ENCODE measurements at places on chromosomes 16 and 17.

DNA sequence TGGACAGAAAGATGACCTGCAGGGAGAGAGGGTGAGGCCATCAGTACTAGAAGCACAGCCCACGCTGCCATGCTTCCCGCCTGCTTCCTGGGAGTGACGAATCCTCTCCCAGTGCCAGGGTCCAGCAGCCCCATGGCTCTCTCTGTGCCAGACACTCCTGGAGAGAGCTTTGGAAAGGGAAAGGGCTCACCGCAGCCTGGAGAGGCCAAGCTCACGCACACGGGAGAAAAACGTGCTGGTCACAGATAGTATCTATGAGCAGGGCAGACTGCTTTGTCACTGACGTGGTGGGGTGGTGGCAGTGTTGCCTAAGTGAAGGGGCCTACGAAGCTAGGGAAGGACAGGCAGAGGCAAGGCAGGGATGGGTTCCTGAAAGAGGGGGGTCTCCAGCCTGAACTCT lies 5.4 kb downstream of the WBP2 start:
- no peak for DNase-seq

GRCh38 chr17:45855691-45856336 lies 11.1 kb downstream of the SPPL2C start:
- DNase-seq, result no peak

DNA sequence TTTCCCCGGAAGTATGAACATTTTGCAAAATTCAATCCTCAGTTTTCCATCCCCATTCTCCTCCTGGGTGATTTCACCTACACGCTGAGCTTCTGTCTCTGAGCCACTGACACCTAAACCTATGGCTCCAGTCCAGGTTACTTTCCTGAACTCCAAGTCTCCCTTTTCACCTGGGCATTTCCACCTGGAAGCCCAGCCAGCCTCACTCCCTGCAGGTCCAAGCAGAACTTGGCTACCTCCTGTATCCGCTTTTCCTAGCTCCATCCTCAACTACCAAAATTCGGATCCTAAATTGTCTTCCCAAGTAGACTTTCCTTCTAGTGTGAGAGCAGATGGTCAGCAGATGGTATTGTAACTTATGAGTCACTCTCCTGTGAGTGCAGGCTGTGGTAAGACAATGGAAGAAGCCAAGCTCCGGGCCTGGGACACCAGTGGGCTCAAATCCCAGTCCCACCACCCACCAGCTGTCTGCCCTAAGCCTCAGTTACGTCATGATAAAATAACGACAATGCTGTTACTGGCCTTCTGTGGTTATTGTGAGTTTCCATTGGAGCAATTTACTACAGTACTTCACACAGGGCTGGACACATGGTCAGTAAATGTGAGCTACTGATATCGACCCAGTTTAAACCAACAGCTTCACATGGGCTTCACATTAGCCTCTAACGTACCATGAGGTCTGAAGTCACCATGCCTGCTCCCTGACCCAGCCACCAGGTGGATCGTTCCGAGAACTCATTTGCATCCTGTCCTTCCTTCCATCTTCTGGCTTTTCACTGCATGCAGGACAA lies 33.3 kb downstream of the PECAM1 start:
- no peak for DNase-seq

GRCh38 chr17:2784864-2785263 lies 11.4 kb upstream of the RAP1GAP2 start:
- no peak for DNase-seq

- no peak for DNase-seq
Measured at GRCh38 chr17:13107676-13108235, 89.9 kb upstream of the ELAC2 start.

- DNase-seq, result no peak
Measured at GRCh38 chr17:70086516-70086915, 11.5 kb downstream of the KCNJ16 start.

- no peak for DNase-seq
Measured at GRCh38 chr16:54504372-54504771, 217.8 kb upstream of the IRX3 start.

GRCh38 chr17:38914741-38915638 lies 10.4 kb upstream of the LASP1NB start:
- no peak for DNase-seq

- no peak for DNase-seq
Measured at GRCh38 chr16:27776556-27777225, 226.7 kb downstream of the KATNIP start.

GRCh38 chr17:76635039-76635438 lies 8.5 kb downstream of the ST6GALNAC1 start:
- DNase-seq, result no peak

- DNase-seq, result no peak
Measured at GRCh38 chr17:49681106-49681979, 3.4 kb upstream of the SPOP start.

- no peak for DNase-seq
Measured at GRCh38 chr17:40926341-40926740, 11.1 kb downstream of the KRT23 start.

GRCh38 chr17:17055286-17056155 lies 13.3 kb downstream of the MPRIP start:
- DNase-seq, result no peak

- no peak for DNase-seq
Measured at GRCh38 chr16:13718748-13719147, 201.2 kb upstream of the ERCC4 start.

GRCh38 chr16:82636485-82636884 lies 9.7 kb downstream of the CDH13 start:
- DNase-seq, result no peak

DNA sequence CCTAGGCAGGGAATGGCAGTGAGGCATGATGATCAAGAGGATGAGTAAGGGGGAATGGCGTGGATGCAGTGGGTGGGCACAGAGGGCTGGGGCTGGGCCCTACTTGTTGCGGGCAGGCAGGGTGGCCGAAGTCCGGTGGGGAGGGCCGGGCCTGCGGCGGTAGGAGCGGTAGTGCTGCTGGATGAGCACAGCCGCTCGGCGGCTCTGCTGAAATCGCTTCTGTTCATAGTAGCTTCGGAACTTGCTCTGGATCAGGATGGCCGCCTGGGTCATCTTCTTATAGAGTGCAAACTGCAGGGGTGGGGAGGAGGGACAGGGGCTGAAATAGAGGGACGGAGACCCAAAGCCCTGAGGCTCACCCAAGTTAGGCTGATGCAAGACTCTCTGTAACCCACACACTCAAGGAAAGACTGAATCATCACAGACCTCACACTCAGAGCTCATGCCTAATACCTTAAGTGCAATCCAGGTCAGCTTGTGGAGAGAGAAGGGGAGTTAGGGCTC lies 1.5 kb upstream of the SPAG7 start:
- no peak for DNase-seq

DNA sequence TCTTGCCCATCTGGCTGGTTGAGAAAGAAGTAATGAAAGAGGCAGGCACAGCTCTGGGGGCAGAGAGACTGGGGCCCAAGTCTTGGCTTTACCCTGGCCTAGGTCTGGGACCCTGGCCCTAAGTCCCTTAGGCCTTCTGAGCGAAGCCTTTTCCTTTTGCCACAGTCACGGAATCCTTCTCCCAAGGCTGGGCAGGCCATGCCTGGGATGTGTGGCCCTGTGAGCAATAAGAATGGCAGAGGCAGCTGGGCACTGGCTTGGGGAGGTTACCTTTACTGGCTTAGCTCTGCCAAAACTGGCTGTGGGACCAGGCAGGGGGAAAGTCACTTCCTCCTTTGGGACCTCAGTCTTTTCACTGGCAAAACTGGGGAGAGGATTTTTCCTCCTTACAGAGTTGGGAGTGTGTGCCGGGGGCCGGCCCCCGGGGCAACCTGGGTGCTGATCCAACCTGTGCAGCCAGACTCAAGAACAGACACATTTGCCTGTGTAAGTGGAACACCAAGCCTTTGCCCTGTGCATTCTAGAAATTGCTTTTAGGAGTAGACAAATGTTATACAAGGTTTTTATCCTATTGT lies 12.9 kb downstream of the FOXF1 start:
- no peak for DNase-seq

GRCh38 chr17:42387661-42388380 lies 421 bp downstream of the STAT3 start:
- no peak for DNase-seq

DNA sequence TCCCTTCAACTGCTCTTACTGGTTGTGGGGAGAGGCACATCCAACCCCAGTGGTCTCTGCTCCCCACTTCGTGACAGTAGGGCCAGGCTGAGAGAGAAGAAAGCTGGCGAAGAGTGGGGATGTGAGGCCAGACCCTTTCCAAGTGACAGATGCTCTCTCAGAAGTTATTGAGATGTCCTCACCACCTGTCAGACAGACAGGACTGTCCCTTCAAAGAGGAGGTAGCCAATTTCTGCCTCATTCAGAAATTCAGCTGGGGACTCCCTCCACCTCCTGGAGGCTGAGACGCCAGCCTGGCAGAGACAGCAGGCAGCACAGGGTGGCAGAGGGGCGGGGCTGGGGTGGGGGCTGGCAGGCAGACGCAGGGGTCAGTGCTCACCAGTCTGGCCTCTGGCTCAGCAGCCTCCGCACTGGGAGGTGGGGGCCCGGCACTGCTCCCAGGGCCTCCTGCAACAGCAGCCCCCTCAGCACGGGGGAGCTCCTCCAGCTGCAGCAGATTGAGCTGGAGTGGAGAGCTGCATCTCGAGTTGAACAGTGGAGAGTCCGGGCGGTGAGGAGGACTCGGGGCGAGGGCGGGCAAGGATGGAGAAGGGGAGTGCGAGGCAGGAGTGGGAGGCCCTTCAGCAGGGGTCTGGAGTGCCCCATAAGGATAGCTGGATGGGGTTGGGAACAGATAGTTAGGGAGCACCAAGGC lies 9.2 kb downstream of the PER1 start:
- no peak for DNase-seq

- DNase-seq, result no peak
Measured at GRCh38 chr16:83115491-83116232, 488.9 kb downstream of the CDH13 start.

DNA sequence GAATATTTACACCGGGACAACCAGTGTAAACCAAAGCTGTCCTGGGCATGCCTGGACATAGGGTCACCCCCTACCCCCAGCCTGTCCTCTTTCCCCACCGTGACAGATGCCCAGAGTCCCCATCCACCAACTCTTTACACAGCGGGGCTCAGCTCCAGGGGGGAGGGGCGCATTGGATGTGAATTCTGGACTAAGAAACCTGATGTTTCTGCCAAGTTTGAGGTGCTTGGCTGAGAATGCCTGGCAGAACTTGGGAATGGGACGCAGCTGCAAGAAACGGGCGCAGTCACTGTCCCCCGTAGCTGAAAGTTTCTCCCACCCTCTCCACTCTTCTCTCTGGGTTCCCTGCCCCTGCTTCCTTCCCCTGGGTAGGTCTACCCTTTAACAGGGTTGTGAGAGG lies 68.0 kb upstream of the CDC42EP4 start:
- DNase-seq, result no peak

DNA sequence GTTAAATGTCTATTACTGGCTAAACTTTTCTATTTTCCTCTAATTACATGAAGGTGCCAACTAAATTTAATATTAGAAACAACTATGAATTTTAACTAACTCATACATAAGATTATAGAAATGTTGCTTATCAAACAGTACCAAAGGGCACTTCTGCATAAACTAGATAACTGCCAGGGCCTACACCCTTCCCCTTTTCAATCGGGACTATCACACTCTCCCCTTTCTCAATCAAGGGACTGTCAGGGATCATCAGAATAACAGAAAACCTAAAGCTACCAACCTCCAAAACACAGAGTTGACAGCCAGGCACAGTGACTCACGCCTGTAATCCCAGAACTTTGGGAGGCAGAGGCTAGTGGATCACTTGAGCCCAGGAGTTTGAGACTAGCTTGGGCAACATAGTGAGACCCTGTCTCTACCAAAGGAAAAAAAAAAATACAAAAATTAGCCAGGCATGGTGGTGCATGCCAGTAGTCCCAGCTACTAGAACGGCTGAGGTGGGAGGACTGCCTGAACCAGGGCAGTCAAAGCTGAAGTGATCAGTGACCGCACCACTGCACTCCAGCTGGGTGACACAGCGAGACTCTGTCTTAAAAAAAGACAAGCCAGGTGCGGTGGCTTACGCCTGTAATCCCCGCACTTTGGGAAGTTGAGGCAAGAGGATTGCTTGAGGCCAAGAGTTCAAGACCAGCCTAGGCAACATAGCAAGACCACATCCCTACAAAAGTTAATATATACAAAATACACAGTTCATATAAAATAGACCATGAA lies 3.2 kb upstream of the PHLPP2 start:
- no peak for DNase-seq

DNA sequence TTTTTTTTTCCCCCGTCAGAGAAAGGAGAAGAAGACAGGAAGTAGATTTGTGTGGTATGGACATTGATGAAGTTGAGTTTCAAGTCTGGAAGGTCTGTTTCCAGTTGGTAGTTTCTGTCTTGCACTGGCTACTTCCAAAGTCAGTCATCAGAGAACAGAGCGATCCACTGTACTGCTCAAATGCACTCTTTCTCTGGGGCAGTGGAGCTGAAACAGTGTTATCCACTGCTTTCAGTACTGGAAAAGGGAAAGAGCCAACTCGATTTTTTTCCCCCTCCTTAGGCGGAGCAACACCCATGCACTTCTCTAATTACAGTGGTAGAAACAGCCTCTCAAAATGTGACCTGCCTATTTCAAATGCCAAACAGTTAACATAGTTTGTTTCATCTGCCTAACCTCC lies 7.4 kb downstream of the PRKCA start:
- DNase-seq, result no peak

- DNase-seq, result no peak
Measured at GRCh38 chr16:80803339-80804055, 901 bp downstream of the CDYL2 start.

GRCh38 chr16:48279199-48279598 lies 31.9 kb upstream of the ABCC11 start:
- no peak for DNase-seq

- DNase-seq, result no peak
Measured at GRCh38 chr17:48244814-48245213, 137.2 kb downstream of the SNX11 start.

- DNase-seq, result no peak
Measured at GRCh38 chr16:22380529-22380928, 6.1 kb upstream of the CDR2 start.

- DNase-seq, result no peak
Measured at GRCh38 chr17:64661726-64661975, 456 bp downstream of the SMURF2 start.

DNA sequence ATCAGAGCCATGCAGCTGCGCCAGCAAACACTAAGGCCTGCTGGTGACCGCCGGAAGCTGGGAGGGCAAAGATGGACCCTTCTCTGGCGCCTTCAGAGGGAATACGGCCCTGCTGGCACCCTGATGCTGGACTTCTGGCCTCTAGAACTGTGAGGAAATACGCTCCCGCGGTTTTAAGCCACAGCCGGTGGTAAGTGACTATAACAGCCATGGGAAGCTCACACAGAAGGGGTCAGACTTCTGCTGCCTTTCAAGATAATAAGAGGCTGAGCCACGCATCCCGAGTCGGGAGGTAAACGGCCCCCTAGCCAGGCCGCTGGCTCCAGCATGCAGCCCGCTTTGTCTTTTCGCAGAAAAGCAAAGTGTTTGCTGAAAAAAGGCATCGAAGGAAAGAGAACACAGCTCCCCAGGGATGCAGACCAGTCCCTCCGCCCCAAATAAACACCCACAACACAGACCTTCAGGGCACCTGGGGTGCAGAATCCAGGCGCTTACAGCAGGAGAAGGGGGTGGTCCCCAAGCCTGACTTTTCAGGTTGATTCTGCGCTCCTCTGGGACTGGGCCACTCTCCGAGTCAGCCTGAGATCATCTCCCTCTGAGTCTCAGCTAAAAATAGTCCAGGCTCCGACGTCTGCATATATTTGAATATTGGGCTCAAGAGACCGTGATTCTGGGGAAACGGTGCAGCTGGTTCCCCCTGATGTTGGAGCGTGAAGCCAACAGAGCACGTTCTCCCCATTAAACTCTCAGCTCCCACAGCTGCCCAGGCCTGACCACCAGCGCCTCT lies 89.7 kb downstream of the MGAT5B start:
- no peak for DNase-seq

GRCh38 chr17:4365103-4365627 lies 1.3 kb downstream of the UBE2G1 start:
- peak; percentile 81 for DNase-seq
